Thyroid gland (tissue), 4 donors: ENCODE measurements at places on chromosomes 11 and 22. TPM values are rescaled to one million over a fixed set of nuclear protein-coding genes. Genes with fewer than 3 reads are reported as not detected.
A peak's percentile ranks its signal among the peaks of the same experiment; 100 is the strongest.

DNA sequence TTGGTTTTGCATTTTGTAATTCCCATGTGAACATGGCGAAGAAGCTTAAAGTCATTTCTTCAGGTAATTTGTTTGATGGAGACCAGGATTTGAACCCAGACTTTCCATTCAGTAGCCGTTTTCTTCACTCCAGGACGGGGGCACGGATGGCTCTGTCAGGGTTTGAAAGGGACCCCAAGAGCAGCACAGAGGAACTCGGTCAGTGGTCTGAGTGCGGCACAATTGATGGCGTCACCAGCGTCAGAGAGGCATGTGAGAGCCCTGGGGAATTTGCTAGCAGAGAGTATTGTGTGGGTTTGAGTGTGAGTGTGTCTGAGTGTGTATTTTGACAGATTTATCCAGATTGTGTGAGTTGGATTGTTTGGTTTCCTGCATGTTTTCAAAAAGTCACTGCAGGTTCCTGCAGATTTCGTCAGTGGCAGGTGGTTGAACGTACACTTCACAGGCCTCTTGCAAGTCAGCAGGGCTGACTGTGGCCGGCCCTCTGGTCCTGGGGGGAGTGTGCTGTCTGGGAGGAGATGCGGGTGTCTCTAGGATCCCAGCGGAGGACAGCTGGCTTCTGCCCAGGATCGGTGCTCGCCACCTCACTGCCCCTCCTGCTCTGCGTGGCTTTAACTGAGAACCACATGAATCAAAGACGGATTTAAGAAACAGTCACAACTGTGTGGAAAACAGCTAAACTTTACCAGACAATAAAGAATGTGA, 199.3 kb downstream of the TBC1D22A start:
- H3K27ac ChIP-seq: no peak overlapping the region
- H3K27me3 ChIP-seq: no peaks in the 10 kb centered on the region
- no peak for DNase-seq
- no peaks in the 10 kb centered on the region for H3K4me1 ChIP-seq

GRCh38 chr11:119067371-119068222, at the start of gene VPS11:
Gene VPS11, plus strand, starts transcription at chr11:119067818. Its CDS starts 6 bp downstream, at chr11:119067824.
- H3K4me3 ChIP-seq: peak within 1 kb of the TSS; percentile 79
- H3K4me1 ChIP-seq: peaks cover 19% of the 10 kb centered on the region
- DNase-seq: peak; percentile 99

DNA sequence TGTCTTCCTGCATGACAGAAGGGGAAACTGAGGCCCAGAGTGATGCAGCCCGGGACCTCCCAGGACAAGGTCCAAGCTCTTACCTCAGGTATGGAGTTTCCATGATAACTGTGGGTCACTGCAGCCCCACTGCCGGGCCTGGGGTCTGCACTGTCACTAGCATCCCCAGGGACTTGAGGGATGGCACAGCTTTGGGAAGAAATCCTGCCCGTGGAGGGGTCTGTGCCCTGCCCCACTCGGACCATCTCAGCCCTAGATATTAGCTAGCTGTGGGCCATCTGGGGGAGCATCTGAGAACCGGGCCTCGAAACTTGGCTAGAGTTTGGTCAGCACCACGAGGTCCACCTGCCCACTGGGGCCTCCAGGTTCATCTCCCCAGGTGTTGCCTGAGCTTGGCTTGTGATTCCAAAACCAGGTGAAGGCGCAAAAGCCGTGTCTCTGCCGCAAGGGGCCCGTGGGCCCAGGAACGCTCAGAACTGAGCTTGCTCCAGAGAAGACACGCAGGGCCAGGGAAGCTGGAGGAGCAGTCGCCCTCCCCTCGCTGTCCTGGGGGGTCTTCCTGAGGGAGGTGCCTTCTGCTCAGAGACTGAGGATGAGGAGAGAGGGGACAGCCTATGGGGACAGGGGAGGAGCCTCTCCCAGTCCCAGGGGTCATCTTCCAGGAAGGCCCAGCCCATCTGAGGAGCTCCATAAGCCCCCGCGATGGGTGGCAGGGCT, 4.8 kb downstream of the LINC01488 start:
- no peaks in the 10 kb centered on the region for H3K36me3 ChIP-seq
- no peak overlapping the region for H3K27ac ChIP-seq
- no peak overlapping the region for H3K4me3 ChIP-seq
- H3K27me3 ChIP-seq: no peaks in the 10 kb centered on the region

GRCh38 chr11:81987829-81988472, 745.7 kb downstream of the FAM181B start:
- H3K27me3 ChIP-seq: no peaks in the 10 kb centered on the region
- H3K4me1 ChIP-seq: no peaks in the 10 kb centered on the region
- H3K36me3 ChIP-seq: no peaks in the 10 kb centered on the region
- peak; percentile 11 for DNase-seq
- no peak overlapping the region for H3K4me3 ChIP-seq
- H3K27ac ChIP-seq: no peak overlapping the region

DNA sequence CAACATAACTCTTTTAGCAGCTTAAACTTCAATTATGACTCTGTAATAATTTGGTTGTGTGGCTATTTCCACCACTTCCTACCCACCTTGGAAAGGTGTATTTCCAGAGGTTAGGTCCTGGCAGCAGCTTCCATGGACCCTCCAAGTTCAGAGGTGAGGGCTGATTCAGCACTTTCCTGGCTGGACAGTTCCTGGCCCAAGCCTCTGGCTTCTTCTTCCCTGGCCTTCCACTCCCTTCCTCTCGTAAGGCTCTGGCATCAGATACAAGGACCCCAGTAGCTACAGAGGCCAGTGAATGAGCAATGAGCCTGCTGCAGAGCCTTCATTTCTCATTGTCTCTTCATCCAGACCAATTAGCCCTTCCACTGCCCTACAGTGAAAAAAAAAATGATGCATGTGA, 98.1 kb upstream of the KIRREL3 start:
- no peaks in the 10 kb centered on the region for H3K4me1 ChIP-seq
- H3K27me3 ChIP-seq: no peaks in the 10 kb centered on the region
- H3K27ac ChIP-seq: no peak overlapping the region
- H3K36me3 ChIP-seq: no peaks in the 10 kb centered on the region
- H3K4me3 ChIP-seq: no peak overlapping the region

DNA sequence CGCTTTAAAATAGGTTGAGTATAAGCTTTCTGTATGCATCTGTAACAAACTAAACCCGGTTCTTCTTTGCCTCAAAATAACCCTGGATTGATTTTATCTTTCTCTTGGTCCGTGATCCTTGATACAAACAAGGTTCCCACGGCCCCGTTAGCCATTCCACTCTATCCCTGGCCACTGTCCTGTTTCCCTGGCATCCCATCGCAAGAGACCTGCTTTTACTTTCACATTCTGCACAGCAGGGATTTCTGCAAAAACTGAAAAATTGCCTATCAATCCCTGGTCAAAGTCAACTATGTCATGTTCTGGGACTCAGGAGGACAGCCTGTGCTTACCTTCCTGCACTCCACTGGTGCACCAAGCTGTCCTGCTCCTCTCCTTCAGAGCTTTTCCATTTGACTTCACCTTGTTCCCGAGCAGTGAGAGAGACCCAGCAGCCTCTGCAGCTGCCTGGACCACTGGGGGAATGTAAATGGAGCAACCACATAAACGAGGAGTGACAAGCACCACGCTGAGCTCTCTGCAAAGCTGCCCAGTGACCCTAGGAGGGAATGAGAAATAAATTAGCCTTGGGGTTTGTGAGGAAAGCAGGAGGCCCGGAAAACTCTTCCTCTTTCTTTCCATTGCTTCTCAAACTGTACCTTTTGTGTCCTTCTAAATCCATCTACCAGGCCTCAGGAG, 175.9 kb downstream of the NTM start:
- no peak overlapping the region for H3K27ac ChIP-seq
- no peaks in the 10 kb centered on the region for H3K36me3 ChIP-seq
- no peak overlapping the region for H3K4me3 ChIP-seq
- H3K27me3 ChIP-seq: no peaks in the 10 kb centered on the region

- DNase-seq: peak; percentile 80
- no peak overlapping the region for H3K27ac ChIP-seq
- no peak overlapping the region for H3K4me3 ChIP-seq
- H3K4me1 ChIP-seq: peaks cover 5% of the 10 kb centered on the region
- H3K27me3 ChIP-seq: no peaks in the 10 kb centered on the region
- no peaks in the 10 kb centered on the region for H3K36me3 ChIP-seq
Observed at GRCh38 chr11:122758974-122759373, 79.3 kb upstream of the CRTAM start.

GRCh38 chr22:20298110-20298802, 21.6 kb downstream of the DGCR6L start:
- H3K36me3 ChIP-seq: no peaks in the 10 kb centered on the region
- peak; percentile 13 for DNase-seq
- H3K27ac ChIP-seq: peak overlapping the region; percentile 61
- peak overlapping the region; percentile 30 for H3K4me3 ChIP-seq
- peaks cover 7% of the 10 kb centered on the region for H3K4me1 ChIP-seq
- H3K27me3 ChIP-seq: no peaks in the 10 kb centered on the region

GRCh38 chr11:92675810-92676209, 293.6 kb upstream of the MTNR1B start:
- no peaks in the 10 kb centered on the region for H3K36me3 ChIP-seq
- no peak overlapping the region for H3K27ac ChIP-seq
- no peak overlapping the region for H3K4me3 ChIP-seq
- DNase-seq: no peak
- H3K27me3 ChIP-seq: no peaks in the 10 kb centered on the region
- H3K4me1 ChIP-seq: no peaks in the 10 kb centered on the region

GRCh38 chr22:17120281-17120680, 879 bp downstream of the TMEM121B start:
- peak; percentile 76 for DNase-seq
- H3K4me3 ChIP-seq: no peak overlapping the region
- H3K27ac ChIP-seq: no peak overlapping the region
- H3K27me3 ChIP-seq: no peaks in the 10 kb centered on the region

DNA sequence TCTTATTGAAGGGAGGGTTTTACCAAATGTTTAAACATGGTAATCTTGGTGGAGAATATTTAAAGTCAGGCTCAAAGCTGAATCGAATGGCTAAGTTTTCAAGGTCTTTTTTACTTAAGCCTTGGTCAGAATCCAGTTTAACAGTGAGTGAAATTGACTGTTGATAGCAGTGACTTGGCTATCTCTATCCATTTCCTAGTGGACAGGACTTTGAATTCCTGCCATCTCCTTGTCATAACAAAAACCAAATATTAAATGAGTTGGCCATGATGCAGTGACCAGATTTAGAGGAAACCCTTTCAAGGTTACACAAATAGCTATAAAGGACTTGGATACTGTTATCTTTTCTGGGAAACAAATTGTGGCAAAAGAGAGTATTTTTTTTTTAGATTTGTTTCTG, 92.0 kb downstream of the JRKL start:
- no peaks in the 10 kb centered on the region for H3K27me3 ChIP-seq
- no peak overlapping the region for H3K27ac ChIP-seq
- no peak overlapping the region for H3K4me3 ChIP-seq
- no peaks in the 10 kb centered on the region for H3K36me3 ChIP-seq

- no peak overlapping the region for H3K27ac ChIP-seq
- DNase-seq: no peak
- no peaks in the 10 kb centered on the region for H3K4me1 ChIP-seq
- H3K36me3 ChIP-seq: no peaks in the 10 kb centered on the region
- H3K27me3 ChIP-seq: no peaks in the 10 kb centered on the region
Observed at GRCh38 chr11:106311531-106312230, 234.2 kb downstream of the AASDHPPT start.

GRCh38 chr22:25368271-25368670, 148.8 kb downstream of the CRYBB2 start:
- no peak overlapping the region for H3K27ac ChIP-seq
- peaks cover 8% of the 10 kb centered on the region for H3K4me1 ChIP-seq
- no peak overlapping the region for H3K4me3 ChIP-seq
- no peaks in the 10 kb centered on the region for H3K27me3 ChIP-seq
- no peaks in the 10 kb centered on the region for H3K36me3 ChIP-seq

GRCh38 chr22:21719024-21719423, 16.6 kb downstream of the YPEL1 start:
- no peak overlapping the region for H3K4me3 ChIP-seq
- peaks cover 4% of the 10 kb centered on the region for H3K4me1 ChIP-seq
- no peaks in the 10 kb centered on the region for H3K36me3 ChIP-seq
- no peak for DNase-seq
- H3K27me3 ChIP-seq: no peaks in the 10 kb centered on the region

GRCh38 chr11:23569547-23569946, 709.3 kb upstream of the CCDC179 start:
- no peak for DNase-seq
- H3K27ac ChIP-seq: no peak overlapping the region
- no peaks in the 10 kb centered on the region for H3K36me3 ChIP-seq
- no peaks in the 10 kb centered on the region for H3K4me1 ChIP-seq
- H3K4me3 ChIP-seq: no peak overlapping the region
- H3K27me3 ChIP-seq: no peaks in the 10 kb centered on the region

DNA sequence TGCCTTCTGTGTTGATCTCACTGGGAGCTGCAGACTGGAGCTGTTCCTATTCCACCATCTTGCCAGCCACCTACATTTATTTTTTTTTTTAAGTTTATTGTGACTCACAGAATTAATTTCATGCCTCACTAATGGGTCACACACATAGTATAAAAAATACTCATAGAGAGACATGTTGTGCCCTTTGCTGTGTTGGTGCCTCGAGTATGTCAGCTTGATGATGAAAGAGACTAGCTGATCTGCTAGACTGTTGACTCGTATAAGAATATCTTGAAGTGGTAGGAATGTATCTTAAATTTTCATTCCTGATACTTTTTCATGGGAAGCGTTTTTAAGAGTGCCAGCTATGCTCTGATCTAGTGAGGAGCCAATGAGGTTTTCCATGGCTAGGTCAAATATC, 28.6 kb upstream of the AMPD3 start:
- no peaks in the 10 kb centered on the region for H3K27me3 ChIP-seq
- DNase-seq: no peak
- H3K27ac ChIP-seq: no peak overlapping the region
- H3K4me1 ChIP-seq: no peaks in the 10 kb centered on the region

- H3K27me3 ChIP-seq: no peaks in the 10 kb centered on the region
- no peaks in the 10 kb centered on the region for H3K36me3 ChIP-seq
- H3K4me1 ChIP-seq: no peaks in the 10 kb centered on the region
- no peak overlapping the region for H3K4me3 ChIP-seq
- H3K27ac ChIP-seq: no peak overlapping the region
- DNase-seq: no peak
Observed at GRCh38 chr11:22556381-22556780, 69.2 kb downstream of the FANCF start.

DNA sequence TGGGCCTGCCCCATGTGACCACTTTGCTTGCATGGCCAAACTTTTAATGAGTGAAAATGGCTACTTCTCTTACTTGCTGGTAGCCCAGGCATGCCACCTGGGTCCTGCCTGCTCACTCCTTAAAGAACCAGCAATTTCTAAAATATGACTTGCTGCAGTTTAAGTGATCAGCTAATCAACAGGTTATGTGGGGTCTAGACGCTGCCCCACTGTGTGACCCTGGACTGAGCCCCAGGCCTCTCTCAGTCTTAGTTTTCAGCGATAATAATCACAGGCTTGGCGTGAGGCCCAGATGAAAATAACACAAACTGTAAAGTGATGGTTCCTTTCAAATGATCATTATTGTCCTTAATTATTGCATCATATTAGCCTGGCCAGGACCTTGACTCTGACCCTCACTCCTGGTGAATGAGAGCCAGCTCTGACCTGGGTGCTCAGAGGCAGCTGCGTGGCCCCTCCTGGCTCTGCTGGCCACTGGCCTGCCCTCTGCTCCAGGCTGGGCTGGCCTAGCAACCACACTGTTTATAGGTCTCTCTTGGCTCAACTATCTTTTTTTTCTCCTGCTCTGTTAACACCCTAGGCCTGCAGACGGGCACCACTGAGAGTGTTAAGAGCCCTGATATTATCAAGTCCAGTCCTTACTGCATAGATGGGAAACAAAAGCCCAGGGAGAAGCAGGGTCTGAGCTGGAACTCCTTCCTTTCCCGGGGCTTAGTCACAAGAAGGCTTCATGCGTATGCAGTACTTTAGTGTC, 89.7 kb downstream of the RRM1 start:
- no peaks in the 10 kb centered on the region for H3K36me3 ChIP-seq
- no peak for DNase-seq
- H3K4me3 ChIP-seq: no peak overlapping the region
- no peak overlapping the region for H3K27ac ChIP-seq
- no peaks in the 10 kb centered on the region for H3K27me3 ChIP-seq

SULT4A1 gene
- total RNA-seq: not detected

UBQLNL gene
- 1.1 TPM for total RNA-seq

RASSF10 gene
- 0.54 TPM for total RNA-seq

NRIP3 gene
- 6.6 TPM for total RNA-seq

LDHAL6A gene
- not detected for total RNA-seq

C11orf87 gene
- not detected for total RNA-seq
